ENCODE measurements at places on chromosomes 12 and 14.

DNA sequence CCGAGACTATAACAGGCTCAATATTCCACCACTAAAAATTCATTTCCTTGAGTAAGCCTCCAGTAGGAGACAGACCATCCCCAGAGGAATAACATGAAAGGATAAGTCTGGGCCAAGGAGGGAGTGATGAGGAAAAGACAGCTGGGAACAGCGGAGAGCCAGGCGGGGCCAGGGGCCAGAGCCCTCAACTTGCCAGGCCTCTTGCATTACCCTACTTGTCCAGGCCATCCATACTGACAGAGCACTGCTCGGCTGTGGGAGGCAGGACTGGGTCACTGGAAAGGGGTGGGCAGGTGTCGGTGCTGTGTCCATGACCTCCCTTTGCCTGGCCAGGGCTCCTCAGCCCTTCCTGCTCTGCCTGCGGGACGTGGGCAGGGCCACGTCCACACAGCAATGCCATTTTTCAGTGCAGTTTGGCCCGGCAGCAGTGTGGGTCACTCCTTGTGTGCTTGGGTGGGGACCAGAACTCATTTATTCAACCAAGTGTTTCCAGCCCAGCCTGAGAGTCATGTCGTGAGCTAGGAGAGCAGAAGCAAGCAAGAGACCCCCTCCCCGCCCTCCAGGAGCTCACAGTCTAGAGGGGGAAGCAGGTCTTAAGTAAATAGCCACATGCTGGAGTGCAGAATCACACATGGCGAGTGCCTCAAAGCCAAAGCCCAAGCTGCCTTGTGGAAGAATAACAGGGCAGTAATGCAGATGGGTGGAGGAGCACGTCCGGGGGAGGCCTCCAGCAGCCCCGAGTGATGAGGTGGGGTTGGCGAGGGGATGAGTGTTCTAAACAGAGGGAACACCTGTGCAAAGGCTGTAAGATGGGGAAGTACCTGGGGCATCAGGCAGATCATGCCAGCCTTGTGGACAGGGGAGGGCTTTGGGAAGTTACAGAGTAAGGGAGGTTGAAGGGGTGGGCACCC is 8.9 kb upstream of the FAIM2 start:
- DNase-seq, result no peak

GRCh38 chr12:104768033-104768432 is 190.1 kb downstream of the SLC41A2 start:
- no peak for DNase-seq

- no peak for DNase-seq
Measured at GRCh38 chr12:58028294-58028693, 86.9 kb downstream of the ATP23 start.

- no peak for DNase-seq
Measured at GRCh38 chr12:73547421-73547820, 990.2 kb upstream of the ATXN7L3B start.

- DNase-seq, result no peak
Measured at GRCh38 chr14:51895375-51895774, 35.0 kb downstream of the GNG2 start.

DNA sequence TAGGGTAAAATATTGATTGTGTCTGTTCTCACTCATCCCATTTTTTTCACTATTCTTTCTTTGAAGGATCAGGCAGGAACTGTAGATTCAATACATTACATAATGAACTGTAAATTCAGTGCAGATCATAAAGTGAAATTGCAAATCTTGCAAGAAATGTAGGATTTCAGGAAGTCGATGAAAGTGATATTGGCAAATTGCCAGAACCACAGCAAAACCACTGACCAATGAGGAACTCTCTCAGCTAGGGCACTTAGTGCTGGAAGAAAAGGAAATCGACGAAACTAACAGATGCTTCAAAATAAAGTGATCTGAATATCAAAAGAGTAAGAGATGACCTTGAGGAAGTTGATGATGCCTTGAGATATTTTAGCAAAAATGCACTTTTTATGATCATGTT is 157.6 kb downstream of the AACS start:
- DNase-seq, result no peak

- DNase-seq, result no peak
Measured at GRCh38 chr12:6916426-6917200, 2.2 kb downstream of the ENO2 start.

DNA sequence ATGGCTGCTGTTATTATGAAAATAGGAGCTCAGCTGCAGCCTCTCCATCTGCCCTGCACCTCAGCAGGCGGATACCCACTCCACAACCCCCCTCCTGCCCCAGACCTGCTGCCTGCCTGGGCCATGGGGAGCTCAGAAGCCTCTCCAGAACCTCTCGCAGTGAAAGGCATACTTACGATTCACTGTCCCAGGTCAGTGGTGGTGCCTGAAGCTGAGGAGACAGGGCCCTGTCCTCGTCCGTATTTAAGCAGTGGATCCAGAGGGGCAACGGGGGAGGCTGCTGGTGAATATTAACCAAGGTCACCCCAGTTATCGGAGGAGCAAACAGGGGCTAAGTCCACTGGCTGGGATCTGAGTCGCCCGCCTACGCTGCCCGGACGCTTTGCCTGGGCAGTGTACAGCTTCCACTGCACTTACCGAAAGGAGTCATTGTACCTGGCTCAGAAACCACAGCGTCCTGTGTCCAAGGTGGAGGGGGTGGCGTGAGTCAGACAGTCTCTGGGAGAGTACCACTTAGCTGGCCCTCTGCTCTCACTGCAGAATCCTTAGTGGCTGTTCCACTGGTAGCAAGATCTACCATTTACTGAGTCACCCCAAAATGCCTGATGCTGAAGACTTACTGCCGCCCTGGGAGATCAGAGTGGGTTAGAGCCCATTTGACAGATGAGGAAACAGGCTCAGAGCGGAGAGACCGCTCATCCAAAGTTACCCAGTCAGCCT is at the start of gene SERPINA1:
SERPINA1 (minus strand) TSS at position 219 of the 720 bp plus-strand sequence. CDS start 5,365 bp downstream, outside the sequence.
- peak; percentile 88 for DNase-seq

- DNase-seq, result peak; percentile 46
Measured at GRCh38 chr14:95275494-95275893, 44.2 kb downstream of the CLMN start.

DNA sequence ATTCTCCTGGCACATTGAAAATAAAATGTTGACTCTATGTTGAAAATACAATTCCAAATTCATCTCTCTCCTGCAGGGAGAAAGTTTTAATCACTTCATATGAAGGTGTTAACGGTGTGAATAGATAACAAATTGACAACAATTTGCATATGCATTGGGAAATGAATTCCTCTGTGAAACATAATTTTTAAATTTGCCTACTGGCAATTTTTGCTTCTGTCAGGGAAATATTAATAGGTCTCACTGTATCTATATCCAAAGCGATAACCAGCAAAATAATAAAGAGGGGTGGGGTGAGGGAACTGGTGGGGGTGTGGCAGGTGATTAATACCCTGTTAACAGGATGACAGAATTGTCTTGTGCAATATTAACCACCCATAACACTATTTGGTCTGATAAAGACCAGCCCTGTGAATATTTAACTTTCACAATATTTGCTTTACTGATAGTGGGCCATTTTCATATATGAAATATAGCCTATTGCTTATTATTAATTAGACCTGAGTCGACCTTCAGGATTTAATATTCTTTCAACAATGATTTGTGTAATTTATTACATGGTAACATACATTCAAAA is 239.0 kb upstream of the SSTR1 start:
- DNase-seq, result no peak

GRCh38 chr14:91059576-91060350 is 678 bp downstream of the RPS6KA5 start:
- peak; percentile 44 for DNase-seq

DNA sequence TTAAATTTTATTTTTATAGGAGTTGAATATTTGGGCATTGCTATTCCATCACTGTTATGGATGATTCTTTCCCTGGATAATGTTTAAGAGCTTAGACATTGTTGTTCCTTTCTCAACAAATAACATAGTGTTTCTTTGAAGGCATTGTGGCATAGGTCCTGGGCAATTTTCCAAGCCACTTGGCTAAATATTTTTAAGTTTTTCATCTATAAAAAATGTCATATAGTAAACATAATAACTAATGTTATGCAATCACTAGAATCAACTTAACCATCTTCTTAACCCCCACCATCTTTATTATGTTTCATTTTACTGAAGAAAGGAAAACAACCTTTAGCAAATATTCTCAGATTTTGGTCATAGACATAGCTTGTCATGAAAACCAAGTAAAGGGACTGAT is 600.6 kb upstream of the LMO3 start:
- no peak for DNase-seq

- no peak for DNase-seq
Measured at GRCh38 chr14:46322076-46322475, 329.5 kb downstream of the RPL10L start.

- DNase-seq, result no peak
Measured at GRCh38 chr14:101979666-101980065, 15.3 kb downstream of the DYNC1H1 start.

DNA sequence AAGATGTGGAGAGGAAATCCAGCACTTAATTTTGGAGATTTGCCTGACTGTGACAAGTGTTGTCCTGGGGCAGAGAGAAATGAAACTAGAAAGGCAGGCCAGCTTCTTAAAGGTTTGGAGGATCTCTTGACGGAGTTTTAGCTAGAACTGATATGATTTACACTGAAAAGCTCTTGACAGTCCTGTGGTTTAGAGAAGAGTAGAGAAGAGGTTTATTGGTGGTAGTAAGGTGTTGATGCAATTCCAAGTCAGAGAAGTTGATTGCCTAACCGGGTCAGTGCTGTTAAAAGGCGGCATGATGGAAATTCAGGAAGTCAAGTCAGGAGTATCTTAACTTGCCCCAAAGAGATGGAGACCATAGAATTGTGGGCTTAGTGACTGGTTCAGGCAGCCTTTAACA is 89.0 kb upstream of the TRAF3 start:
- DNase-seq, result no peak

DNA sequence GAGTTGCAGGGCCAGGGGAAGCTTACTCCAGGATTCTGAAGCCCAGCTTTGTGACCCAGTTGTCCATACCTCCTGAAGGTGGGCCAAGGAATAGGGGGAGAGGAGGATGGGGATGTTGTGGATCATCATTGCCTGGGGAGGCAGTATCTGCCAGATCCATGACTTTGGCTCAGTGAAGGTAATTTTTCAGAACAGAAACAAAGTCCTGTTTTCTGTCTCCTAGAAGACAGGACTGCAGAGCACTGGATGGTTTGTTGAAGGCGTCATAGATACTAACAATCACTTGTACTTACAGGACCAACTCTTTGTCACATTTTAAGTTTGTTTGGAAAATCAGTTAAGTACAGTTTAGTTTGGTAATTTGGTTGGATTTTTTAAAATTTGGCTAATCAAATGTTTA is 38.4 kb downstream of the ANO6 start:
- no peak for DNase-seq

- DNase-seq, result no peak
Measured at GRCh38 chr14:87799400-87799799, 193.6 kb downstream of the GALC start.

GRCh38 chr12:90589956-90590355 is 365.0 kb downstream of the CCER1 start:
- DNase-seq, result no peak

DNA sequence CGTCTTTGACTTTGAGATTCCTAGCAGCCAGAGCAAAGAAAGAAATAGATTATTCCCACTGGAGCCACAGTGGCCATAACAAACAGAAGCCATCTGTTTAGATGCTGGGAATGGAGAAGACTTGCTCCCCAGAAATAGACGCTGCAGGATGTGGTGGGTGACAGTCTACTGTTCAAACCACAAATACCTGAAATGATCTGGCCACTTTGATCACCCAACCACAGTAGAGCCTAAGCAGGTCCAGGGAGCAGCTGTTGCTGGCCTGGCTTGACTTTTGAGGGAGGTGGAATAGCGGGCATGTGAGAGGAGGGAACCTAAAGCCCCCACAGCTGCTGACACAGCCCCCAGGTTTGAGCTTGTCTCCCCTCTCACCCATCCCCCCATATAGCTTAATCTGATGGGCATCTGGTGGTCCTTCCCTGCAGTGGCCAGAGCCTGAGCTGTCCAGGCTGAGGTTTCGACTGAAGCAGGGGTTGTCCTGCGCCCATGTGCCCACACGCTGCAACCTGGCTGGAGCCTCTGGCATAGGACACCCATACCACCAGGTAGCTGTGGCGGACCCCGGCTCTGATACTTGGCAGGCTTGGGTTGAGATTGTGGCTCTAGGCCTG is 38.7 kb downstream of the SH2B3 start:
- DNase-seq, result no peak

- DNase-seq, result no peak
Measured at GRCh38 chr12:129605666-129606065, 298.2 kb downstream of the TMEM132D start.

DNA sequence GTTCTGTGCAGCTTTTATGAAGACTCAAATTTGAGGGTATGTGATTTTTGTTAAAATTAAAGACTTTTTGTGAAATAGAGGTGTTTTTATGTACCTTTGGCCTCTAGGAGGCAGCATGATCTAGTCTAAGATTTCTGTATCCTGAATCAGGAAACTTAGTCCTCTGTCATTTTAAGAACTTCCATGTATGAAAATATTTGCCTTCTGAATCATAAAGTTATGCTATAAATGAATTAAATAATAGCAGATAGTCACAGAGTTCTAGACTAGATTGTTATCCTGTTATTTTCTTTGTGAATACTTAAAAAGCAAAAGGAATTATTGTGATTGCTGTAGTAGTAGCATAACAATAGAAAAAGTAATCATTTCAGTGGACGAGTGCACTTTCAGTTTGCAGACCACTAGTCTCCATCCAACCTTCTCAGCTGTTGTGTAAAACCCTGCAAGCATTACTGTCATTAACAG is 56.3 kb downstream of the FGD4 start:
- DNase-seq, result peak; percentile 49

- DNase-seq, result no peak
Measured at GRCh38 chr14:72480464-72481243, 413.2 kb downstream of the DPF3 start.

DNA sequence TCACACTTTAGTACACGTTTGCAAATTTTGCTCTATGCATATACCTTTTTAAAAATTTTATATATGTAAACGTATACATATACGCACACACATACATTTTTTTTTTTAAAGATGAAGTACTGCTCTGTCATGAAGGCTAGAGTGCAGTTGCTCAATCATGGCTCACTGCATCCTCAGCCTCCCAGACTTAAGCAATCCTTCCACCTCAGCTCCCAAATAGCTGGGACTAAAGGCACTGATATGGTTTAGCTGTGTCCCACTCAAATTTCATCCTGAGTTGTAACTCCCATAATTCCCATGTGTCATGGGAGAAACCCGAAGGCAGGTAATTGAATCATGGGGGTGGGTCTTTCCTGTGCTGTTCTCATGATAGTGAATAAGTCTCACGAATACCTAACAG is 220.8 kb upstream of the CAND1 start:
- DNase-seq, result no peak

DNA sequence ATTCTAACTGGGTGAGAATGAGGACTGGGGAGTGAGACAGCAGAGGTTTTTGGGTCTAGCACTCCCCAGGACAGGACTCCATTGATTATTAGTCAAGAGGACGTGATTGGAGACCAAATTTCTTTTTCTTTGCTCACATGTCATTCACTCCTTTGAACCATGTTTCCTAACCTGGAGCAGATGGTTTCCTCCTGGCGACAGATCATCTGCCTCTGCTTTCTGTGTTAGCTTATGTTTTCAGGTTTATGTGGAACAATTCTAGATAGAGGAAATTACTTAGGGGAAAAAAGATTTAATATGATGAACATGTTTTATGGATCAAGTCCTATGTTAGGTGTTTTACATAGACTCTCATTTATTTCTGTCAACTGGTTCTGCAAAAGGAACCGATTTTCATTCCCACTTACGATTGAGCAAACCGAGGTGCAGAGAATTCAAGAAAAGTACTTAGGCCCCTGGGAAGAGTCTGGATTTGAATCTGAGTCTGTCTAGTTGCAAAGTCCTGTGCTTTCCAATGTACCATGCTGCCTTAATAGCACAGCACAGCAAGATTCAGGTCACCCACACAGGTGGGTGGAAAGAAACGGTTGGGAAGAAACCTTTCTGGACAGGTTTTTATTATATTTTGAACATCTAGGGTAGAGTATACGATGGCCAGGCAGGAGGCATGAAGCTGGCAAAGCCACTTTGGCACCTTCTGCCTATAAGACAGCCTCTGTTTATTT is 30.8 kb downstream of the SMOC1 start:
- no peak for DNase-seq

Measured in Daoy (cell line).